ENCODE measurements at places on chromosomes 12 and 14.

- no peak for DNase-seq
These were observed 38.1 kb downstream of the DUSP6 start for GRCh38 chr12:89314060-89314761.

- no peak for DNase-seq
These were observed 27.6 kb upstream of the P2RX4 start for GRCh38 chr12:121182222-121182893.

DNA sequence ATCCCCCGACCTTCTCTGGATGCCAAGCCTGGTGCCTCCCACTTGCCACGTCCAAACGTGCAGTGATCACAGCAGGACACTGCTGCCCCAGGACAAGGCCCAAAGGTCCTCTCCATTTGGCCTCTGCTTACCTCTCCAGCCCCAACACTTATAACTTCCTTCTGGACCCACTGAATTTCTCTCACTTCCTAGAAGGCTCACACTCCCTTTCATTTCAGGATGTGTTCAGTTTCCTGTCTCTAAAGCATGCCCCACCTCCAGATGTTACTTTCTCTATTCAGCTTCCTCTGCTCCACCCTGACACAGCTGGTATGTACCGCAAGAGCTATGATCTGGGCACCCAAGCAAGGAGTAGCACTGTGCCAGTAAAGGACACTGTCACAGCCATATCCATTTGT lies 33.0 kb downstream of the CDKL1 start:
- DNase-seq, result no peak

- DNase-seq, result no peak
These were observed 423 bp downstream of the FGD6 start for GRCh38 chr12:95216711-95217376.

GRCh38 chr12:21248679-21249078 lies 86.0 kb downstream of the SLCO1A2 start:
- DNase-seq, result no peak

GRCh38 chr14:98138666-98139065 lies 1133.3 kb downstream of the BCL11B start:
- no peak for DNase-seq

GRCh38 chr12:93361151-93361919 lies 16.4 kb upstream of the NUDT4 start:
- DNase-seq, result no peak

GRCh38 chr14:96143906-96144305 lies 60.7 kb upstream of the BDKRB2 start:
- DNase-seq, result no peak

DNA sequence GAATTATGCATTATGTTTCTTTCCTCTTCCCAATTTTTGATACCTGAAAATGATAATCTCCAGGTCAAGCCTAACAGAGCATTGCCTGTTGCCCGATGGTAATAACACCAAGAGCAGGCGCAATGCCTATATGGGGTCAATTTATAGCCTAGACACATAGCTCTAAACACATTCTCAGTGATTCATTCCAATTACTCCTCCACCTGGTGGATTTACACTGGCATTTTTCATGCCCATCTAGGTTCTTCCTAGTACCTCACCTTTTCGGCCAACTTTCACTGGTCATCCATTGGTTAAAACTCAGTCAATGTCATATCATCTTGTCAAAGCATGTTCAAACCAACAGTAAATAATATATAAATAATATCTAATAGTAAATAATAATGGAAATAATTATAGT lies 53.1 kb downstream of the EIF2S3B start:
- DNase-seq, result no peak

GRCh38 chr12:3795066-3795465 lies 42.2 kb upstream of the CRACR2A start:
- DNase-seq, result no peak

- no peak for DNase-seq
These were observed 480.7 kb downstream of the TMEM132D start for GRCh38 chr12:129423041-129423580.

GRCh38 chr14:97642631-97643030 lies 845.4 kb downstream of the VRK1 start:
- DNase-seq, result no peak

GRCh38 chr12:572532-572899 lies 90.7 kb downstream of the NINJ2 start:
- no peak for DNase-seq

- no peak for DNase-seq
These were observed 67.2 kb downstream of the TBC1D30 start for GRCh38 chr12:64891629-64892028.
